Psoas muscle (tissue), 8 donors: ENCODE measurements at places on chromosomes 7 and 10.

- no peak for DNase-seq
Measured at GRCh38 chr7:149423449-149424110, 37.3 kb downstream of the ZNF777 start.

DNA sequence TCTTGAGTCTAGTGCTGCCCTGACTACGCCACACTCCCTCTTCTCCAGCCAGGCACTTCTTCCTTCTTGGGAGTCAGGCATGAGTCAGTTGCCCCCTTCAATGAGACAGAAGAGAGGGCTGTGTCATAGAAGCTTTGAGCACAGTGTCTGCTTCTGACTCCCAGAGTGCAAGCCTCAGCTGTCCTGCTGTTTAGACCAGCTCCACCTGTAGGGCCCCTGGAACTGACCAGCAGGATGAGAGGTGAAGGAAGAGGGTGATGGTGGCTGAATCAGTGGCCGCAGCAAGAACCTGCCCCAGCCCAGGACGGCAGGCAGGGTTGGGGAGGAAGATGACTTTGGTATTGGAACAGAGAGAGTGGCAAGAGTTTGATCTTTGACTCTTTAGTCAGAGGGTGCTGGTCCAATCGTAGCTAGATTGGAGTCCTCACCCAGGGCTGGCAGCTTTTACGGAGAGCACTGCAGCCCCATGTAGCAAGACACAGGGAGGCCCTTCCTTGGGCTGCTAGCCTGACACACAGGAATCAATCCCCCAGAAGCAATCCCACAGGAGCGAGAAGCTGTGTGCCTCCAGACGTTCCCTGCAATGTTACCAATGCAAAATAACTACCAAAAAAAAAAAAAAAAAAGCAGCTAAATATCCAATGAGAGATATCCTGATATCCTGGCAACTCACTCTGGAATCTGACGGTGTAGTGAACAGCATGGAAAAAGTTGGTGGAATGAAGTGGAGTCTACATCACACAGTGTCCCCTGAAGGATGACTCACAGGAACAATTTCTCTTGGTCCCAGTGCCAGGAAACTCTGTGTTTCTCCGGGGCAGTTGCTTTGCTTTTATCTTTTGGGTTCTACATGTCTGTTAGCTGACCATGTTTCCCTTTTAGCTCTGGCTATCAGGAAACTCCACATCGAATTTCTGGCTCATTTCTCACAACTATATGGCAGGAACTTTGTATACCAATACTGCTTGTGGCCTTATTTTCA, 6.9 kb downstream of the C10orf62 start:
- DNase-seq, result peak; percentile 63

DNA sequence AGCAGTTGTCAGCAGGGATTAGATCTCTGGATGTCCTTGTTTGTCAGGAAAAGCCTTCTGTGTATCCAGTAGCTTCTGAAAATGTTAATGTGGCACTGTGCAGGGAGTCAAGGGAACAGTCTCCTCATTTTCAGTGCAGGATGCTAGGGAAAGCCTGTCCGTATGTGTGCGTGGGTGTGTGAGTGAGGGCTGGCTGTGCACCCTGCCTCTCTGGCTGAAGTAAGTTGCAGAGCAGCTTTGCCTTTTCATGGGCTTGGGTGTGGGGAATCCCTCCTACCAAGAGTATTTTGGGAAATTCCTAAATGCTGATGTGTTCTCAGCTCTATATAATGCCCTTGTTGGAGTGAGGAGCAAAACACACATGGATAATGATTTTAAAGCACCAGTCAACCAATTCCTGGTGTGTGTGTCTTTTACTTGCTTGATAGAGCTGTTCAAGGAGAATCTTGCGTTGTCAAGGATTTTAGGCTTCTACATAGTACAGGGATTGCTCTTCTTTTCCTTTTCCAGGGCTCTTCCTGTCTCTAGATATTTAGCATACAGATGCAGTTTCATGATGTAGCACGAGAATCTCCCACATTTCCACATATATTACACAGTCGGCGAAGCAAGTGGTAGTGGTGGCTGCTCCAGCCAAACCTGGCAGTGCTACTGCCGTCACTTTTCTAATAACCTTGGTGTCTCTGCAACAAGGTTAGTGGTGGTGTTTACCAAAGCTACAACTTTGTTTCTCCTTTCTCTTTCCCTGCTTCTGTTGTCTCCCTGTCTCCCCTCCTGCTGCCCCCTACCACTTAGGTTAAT, 92.8 kb downstream of the MCU start:
- DNase-seq, result peak; percentile 62

DNA sequence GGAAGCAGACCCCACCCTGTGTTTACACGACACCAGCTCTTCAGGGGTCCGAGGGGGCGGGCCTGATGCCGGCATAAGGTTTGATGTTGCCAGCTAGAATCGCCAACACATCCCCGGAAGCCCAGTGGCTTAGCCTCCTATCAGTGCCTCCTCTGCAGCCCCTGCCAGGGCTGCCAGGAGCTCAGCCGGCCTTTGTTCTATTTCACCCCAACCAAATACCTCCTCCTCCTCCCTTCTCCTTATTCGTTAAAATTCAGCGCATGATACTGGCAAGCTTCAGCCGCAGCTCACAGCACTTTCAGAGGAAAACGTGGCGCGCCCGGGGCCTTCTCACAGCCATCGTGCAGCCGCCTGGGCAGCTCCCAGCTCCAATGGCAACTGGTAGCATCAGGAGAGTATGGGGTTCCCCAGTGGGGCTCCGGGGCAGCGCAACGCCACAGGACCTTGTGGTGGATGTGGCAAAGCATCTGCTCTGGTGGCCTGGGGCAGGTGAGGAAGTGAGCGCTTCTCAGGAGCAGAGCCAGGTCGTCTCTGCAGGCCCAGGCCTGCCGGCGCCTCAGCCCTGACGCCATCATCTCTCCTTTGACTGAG, 176.4 kb upstream of the RHEB start:
- no peak for DNase-seq

DNA sequence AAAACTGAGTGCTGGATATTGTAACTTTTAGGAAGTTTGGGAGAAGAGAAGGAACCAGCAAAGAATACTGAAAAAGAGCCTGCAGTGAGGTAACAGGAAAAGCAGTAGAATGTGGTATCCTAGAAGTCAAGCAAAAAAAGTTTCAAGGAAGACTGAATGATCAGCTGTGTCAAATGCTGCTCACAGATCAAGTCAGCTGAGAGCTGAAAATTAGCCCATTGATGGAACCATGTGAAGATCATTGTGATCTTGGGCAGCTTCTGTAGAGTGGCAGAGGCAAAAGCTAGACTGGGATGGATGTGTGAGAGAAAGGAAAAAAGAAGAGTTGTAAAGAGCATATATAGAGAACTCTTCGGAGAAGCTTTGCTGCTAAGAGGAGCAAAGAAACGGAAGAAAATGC, 315.4 kb upstream of the BMPER start:
- DNase-seq, result no peak

GRCh38 chr10:127694580-127695193, 42.3 kb upstream of the FOXI2 start:
- no peak for DNase-seq

- no peak for DNase-seq
Measured at GRCh38 chr10:1213252-1214070, 157.3 kb downstream of the WDR37 start.
